Epithelial cell of esophagus (primary cell): ENCODE measurements at places on chromosomes 7 and 10.
A peak's percentile ranks its signal among the peaks of the same experiment; 100 is the strongest.

GRCh38 chr10:75464478-75465449 is 33.3 kb downstream of the LRMDA start:
- DNase-seq, result peak; percentile 91

GRCh38 chr10:50291261-50291850 is 40.0 kb upstream of the ASAH2 start:
- peak; percentile 35 for DNase-seq

DNA sequence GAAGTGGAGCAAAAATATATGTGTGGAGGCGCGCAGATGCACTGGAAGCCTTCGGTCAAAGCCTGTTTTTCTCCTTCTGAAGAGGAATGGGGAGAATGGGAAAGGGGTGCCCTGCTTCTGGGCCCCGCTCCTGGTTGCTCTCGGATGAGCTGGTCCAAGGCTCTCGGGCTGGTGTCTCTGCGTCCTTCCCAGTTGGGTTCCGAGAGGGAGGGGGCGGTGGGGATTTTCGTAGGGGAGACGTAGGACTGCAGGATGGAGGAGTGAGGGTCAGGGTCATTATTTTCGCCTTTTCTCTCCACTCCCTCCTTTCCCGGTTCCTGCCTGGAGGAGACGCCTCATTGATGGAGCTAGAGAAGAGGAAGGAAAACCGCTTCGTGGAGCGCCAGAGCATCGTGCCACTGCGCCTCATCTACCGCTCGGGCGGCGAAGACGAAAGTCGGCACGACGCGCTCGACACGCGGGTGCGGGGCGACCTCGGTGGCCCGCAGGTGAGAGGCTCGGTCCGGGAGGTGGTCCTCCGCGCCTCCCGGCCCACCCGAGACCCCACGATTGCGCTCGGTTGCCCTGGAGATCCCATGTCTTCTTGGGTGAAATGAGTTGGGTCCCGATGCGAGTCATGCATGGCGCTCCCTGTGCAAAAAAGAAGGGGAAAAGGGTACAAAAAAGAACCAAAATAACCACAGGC is 790 bp downstream of the ADAM22 start:
- no peak for DNase-seq

- no peak for DNase-seq
These were observed 39.0 kb downstream of the ABCB1 start for GRCh38 chr7:87561702-87562101.

DNA sequence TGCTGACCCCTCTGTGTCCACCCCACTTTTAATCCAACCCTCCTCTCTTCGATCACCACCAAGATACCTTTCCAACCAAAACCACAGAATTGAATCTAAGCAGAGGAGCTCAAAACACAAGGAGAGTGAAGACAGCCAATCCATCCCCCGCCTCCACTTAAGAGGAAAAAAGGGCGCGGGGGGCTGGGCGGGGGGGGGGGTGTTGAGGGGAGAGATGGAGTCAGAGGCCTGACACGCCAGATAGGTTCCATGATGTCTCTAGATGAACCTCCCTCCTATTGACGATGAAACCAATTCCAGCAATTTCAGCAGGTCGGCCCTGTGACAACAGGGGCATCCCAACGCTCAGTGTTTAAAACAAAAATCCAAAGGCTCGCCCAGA is 1.3 kb downstream of the SORBS1 start:
- no peak for DNase-seq

GRCh38 chr10:129594811-129595210 is 127.8 kb downstream of the MGMT start:
- no peak for DNase-seq

DNA sequence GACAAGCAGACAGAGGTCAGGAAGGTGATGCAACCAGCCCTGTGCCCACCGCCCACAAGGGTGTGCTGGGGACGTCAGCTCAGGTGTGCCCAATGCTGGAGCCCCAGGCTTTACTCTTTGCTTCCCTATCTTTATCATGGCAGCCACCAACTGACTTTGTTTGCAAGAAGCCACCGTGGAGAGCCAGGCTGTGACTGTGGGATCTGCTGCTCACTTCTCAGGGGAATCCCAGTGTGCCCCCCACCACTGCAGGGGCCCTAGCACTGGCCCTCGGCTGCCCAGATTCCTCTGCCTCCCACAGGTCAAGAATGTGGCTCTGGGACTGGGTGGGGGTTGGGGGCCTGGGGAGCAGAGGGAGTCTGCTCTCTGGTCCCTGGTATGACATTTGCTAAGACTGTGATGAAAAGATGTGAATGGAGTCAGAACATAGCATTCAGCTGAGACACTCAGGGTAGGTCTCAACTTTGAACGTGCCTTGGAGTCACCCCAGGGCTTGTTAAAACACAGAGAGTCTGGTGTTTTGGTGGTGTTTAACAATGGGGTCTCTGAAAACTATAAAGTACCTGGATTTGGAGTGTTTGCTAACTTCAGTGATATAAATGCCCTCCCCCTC is 47.3 kb downstream of the ARHGAP22 start:
- peak; percentile 10 for DNase-seq
